Left ventricle myocardium inferior (tissue), 1 donor: ENCODE measurements at places on chromosomes 1 and 21.

DNA sequence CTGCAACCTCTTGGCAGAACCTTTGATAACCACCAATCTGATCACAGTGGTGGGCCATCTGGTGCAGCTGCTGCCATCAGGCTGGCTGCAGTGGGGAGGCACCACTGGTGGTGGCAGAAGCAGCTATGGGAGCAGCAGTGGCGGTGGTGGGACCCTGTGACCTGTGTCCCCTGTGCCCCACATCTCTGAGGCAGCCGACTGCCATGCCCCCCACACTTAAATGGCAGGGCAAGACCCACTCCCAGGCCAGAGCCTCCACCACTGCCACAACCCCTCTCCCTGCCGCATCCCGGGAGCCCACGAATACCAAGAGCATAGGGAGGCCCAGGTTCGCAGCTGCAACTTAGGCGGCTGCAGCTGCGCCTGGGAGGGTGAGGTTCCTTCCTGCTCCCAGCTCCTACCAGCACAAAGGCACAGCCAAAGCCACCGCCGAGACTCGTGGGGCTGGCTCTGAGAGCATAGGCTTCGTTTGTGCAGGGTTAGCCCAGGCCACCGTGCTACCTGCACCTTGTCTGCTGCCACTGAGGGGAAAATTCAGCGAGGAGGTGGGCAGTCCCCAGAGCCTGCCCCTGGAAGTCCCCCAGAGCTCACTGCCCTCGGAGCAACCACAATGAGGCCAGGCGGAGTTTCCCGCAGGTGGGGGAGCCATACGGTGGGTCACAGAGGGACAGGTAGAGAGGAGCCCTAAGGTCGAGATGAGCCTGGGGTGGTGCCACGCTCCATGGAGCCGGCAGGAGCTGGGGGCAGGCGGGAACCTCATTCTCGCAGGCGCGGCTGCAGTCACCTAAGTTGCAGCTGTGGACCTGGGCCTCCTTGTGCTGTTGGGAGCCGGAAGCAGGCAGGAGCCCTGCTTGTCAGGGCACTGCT is 518.7 kb downstream of the RWDD3 start:
- no peak for DNase-seq

DNA sequence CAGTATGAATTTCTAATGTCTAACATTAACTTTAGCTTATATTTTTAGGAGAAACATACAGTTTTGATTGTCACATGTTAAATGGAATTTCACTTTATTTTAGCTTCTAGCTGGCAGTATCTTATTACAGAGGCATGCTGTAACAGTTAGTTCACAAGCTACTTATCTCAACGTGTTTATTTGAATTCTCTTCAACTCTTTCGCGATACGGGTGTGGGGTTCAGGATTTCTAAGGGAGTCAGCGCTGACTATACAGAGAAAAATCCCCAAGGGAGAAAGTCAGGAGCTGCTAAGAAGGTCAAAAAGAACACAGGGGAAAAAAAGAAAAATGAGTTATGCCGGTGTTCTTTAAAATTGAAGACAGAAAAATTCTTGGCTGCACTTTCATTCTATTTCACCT is 296.2 kb downstream of the VAV3 start:
- no peak for DNase-seq

DNA sequence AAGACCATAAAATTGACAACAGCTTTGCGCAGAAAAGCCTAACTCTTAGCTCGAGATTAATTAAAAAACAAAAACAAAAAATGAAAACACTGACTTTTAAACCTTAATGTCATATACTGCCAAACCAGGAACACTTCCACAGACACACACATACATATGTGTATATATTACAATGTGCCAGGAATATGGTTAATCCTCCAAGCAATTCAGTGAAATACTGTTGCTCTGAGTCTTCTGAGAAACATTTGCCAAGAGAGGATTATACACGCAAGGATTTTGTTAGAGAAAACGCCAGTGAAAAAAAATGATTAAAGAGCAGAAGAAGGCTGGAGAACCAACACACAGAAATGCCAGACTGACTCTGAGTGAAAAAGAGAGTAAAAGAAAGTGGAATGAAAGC is 116.7 kb upstream of the CHRM3 start:
- no peak for DNase-seq

GRCh38 chr1:162145966-162146696 is 76.6 kb downstream of the NOS1AP start:
- no peak for DNase-seq

DNA sequence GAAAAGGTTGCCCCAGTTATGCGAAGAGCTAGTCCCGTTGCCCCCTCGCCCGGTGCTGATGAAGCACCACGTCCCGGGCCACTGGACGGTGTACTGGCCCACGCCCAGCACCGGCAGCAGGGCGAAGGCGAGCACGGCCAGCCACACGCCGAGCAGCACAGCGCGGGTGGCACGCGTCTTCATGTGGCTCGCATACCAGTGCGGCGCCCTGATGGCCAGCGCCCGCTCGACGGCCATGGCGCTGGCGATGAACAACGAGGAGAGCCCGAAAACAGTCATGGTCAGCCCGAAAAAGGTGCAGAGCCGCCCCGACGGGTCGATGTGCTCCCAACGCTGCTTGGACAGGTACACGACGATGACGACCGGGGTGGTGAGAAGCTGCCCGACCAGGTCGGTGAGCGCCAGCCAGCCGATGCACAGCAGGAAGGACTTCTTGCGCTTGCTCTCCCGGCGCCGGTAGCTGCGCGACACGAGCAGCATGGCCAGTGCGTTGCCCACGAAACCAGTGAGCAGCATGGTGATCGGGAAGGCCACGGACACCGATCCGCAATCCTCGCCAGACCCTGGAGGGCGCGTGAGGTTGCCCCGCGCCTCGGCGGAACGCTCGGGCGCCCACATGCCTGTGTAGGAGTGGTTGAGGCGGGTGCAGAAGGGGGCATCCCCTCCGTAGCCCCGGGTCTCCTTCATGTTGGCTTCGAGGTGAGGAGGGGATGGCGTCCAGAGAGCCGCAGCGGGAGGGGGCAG is 553 bp downstream of the PTGER3 start:
- no peak for DNase-seq

GRCh38 chr1:170558731-170559130 is 26.8 kb downstream of the GORAB start:
- no peak for DNase-seq

GRCh38 chr21:15650735-15651134 is 79.0 kb upstream of the USP25 start:
- no peak for DNase-seq

DNA sequence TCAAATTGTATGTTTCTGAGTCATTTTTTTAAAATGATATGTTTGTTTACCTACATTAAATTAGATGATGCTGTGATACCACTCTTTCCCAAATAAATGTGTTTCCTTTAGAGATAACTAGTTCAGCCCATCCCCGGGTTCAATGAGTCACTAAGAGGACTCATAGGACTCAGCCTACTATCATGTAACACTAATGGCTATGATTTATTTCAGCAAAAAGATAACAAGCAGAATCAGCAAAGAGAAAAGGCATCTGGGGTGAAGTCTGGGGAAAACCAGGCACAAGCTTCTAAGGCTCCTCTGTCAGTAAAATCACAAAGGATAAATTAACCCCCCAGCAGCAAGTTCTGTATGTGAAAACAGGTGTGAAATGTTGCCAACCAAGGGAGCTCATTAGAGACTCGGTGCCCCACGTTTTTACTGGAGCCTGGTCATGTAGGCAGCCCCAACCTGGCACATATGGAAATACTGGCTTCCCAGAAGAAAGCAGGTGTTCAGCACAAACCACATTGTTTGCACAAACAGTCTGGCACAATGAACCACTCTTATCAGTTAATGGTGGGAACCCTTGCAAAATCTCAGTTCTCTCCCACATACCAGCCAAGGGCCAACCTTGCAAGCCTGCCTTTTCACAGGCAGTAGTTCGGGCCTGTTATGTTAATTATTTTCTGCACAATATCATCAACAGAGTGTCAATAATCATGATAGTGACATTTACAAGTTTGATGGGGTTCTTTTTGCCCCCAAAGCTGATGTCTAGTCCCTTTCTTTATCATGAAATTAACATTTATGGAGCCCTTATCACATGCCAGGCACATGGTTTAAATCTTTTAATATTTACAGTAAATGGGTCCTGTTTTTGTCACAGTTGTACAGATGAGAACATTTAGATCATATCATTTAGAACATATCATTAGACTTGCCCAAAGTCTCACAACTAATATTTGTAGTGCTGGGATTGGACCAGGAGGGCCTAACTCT is 23.1 kb upstream of the CNN3 start:
- DNase-seq: no peak

DNA sequence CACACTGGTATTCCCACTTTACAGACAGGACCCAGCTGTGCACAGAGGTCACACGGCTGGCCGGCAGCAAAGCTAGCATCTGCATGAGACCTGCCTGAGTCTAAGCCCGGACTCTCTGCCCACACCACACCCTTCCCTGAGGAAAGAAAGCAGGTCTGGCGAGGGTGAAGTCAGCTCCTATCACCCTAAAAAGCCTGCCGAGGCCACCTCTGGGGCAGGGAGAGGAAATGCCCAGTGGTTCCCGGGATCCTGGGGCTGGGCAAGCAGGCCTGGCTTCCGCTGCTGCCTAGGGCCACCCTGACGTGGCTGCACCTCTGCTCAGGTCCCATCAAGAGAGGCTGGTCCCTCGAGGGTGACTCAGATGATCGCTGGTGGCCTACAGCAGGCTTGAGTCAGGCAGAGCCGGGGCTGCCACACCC is 42.2 kb downstream of the RAP1GAP start:
- DNase-seq: no peak

DNA sequence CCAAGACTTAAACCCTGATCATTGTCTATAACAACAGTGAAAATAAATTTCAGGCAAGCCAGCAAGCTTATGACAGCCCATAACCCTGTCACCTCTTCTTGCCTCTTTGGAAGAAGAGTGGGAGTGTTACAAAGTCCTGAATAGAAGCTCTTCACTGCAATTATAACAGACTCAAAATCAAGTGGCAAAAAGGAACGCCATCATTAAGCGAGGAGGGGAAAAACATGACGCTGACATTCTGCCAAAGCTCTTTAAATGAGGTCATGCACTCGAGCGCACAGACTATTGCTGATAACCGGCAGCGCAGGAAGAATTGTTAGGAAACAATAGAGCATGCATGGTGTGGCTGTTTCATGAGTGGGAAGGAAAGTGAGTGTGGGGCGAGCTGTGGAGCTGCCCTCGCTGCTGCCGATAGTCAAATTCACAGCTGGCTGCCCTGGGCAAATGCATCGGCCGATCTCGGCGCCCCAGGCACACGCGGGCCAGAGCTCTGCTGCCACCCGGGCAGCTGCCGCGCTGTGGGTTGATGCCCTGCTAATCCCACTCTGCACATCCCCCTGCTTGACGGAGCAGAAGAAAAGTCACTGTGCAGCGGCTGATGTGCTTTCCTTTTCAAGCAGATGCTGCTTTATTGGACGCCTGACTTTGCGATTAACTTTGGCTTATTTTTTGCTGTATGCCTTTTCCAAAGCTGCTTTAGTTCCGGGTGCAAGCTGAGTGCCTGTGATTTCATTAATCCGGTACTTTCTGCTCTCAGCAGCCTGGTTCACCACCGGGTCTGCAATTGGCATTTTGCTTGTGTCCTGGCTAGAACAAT is 102.4 kb upstream of the ST6GALNAC5 start:
- DNase-seq: peak; percentile 12

DNA sequence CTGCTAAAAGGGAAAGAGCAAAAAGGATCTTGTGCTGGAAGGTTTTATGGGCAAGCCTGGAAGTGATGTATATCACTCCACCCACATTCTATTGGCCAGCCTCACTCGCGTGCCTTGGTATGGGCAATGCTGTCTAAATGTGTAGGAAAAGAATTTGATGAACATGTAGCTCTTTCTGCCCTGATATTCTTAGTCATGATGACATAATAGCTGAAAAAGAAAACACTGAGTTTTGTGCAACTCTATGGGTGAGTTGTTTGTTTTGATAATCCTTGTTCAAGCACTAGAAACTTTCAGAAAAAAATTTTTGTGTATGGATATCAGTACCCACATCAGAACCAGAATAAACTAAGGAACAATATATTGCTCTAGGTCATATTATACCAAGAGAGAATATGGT is 231.5 kb upstream of the ST6GALNAC5 start:
- no peak for DNase-seq

GRCh38 chr1:154454386-154455120 is 47.5 kb upstream of the TDRD10 start:
- DNase-seq: no peak

DNA sequence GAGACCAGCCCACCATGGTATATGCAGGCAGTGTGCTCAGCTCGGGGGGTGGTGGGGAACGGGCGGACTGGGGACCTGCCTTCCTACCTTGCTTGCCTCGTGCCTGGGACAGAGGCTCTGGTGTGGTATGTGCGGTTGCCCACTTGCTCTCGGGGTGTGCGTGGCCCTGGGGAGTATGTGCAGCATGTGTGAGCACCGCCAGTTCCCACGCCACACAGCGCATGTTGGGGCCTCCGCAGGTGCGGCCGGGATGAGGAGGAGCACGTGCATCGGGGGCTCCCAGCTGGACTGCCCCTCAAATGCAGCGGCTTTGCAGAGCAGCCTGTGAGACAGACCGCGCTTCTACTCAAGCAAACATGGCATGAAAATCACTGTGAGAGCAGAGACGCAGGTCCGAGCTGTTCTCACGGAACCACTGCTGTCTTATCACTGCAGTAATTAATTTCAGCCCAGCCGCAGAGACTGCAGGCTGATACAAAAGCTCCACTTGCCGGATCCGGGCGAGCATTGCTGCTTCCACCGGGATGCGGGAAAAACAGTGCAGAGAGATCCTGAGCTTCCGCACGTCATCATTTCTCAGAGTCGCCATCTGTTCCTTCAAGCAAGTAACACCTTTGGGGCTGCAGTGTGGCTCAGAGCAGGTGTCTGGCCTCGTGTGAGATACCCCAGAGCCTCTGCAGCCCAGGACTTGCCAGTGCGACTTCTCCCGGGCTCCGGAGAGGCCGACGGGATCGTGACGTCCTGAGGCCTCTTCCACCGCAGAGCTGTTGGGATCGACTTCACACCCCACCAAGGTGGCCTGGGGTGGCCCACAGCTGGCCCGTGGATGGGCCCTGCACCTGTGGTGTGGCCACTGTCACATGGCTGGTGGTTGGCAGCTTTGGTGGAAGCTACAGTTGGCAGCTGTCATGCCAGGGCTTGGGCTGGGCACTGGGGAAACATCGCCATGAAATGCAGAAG is 92.6 kb upstream of the ACTRT2 start:
- no peak for DNase-seq
